ENCODE measurements at places on chromosomes 6 and 20. TPM values are rescaled to one million over a fixed set of nuclear protein-coding genes. Genes with fewer than 3 reads are reported as not detected.
A peak's percentile ranks its signal among the peaks of the same experiment; 100 is the strongest.

- DNase-seq = no peak
These were observed 142.9 kb downstream of the CDC5L start for GRCh38 chr6:44530209-44530909.

DNA sequence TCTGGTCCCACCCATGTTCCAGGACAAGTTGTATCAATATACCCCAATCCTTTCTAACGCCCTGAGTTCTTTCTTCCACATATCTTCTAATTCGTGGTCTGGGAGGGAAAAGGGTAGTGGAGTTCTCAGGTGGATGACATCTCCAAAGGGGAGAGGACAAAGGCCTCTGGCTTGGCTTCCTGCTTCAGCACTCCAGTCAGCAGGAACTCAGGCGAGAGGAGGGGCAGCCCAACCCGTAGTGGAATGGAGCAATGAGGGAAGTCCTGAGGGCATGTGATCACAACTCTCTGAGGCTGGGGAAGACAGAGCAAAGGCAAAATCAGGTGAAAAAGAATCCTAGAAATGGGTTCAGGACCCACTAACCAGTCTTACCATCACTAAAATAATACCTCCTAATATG is 9.6 kb upstream of the NRM start:
- no peak for DNase-seq

Gene RAD21L1
- 0.57 TPM for total RNA-seq

DNA sequence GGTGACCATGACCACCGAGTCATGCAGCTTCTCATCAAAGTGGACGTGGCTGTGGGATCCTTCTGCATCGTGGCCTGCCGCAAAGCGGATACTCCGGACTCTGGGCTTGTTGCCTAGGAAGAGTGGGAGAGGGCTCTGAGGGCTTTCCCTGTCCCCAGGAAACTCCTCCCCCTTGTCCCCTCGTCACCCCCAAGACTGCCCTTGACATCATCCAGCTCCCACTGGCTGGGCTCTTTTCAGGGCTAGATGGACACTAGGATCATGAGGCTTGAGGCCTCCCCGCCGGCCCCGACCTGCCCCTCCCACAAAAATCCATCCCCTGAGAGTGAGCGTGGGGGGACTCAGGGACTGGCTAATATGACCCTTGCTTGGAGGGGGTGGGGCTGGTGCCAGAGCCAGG is 9.0 kb downstream of the ADISSP start:
- DNase-seq = no peak

DNA sequence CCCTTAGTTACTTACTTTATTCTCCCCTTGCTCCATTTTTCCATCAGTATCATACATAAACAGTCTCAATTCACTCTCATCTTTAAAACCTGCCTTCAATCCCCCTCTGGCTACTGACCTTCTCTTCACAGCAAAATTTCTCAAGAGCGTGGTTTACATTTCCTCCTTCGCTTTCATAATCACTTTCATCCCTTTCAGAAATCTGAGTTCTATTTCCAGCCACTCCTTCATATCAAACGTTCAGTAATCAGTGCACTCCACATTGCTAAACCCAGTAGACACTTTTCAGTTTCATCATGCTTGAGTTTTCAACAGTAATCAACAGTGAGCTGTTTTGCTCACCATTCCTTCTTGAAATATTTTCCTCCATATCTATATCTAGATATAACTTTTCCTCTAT is 176.7 kb upstream of the HSF2 start:
- no peak for DNase-seq

Gene MSH5
- total RNA-seq = 8.4 TPM

- DNase-seq = no peak
These were observed 432.3 kb downstream of the CD83 start for GRCh38 chr6:14549871-14550270.

- no peak for DNase-seq
These were observed 317.5 kb downstream of the UTRN start for GRCh38 chr6:144602523-144603180.

GRCh38 chr6:52514514-52514913 is 62.3 kb downstream of the TRAM2 start:
- DNase-seq = peak; percentile 66

Gene CPXM1
- not detected for total RNA-seq

Gene WFDC13
- total RNA-seq = not detected

GRCh38 chr6:36676141-36677058 is 2.1 kb upstream of the CDKN1A start:
- peak; percentile 76 for DNase-seq

Gene SLC2A10
- 25.9 TPM for total RNA-seq

GRCh38 chr6:139154881-139155547 is 20.1 kb downstream of the HECA start:
- no peak for DNase-seq

DNA sequence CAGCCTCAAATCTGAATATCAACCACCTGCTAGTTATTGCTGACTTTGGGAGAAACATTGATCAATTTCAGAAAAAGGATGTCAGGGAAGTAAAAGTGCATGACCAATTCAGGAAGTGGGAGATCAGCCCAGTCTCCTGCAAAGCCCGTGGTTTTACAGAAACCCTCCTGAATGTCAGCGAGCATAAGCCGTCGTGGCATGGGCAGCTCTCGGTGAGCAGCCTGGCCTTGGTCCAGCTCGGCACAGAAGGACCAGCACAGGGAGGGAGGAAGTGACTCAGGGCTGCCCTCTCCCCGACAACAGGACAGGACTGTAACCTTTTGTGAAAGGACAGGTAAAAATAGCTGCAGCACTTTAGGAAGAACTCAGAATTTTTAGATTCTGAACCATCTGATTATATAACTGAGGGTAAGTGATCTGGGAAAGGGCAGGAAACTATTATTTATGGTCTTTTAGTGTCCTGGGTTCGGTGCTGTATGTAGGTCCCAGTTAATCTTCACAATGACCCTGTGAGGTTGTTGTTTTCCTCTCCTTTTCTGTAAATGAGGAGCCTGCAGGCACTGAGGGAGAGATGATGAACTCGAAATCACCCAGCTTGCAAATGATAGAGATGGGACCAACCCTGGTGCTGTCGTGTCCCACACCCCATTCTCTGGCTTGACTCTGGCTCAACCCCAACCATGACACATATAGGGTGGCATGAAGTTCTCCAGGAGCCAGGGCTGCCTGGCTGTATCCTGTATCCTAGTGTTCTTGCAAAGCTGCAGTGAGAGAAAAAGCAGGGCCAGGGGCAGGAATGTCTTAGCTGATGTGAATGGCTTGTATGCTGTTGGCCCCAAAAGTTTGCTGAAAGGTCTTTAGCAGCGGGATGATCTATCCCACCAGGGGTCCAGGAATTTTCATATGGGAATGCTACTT is 37.6 kb downstream of the NRN1 start:
- peak; percentile 53 for DNase-seq

GRCh38 chr20:6169251-6169650 is 46.4 kb upstream of the FERMT1 start:
- peak; percentile 17 for DNase-seq

DNA sequence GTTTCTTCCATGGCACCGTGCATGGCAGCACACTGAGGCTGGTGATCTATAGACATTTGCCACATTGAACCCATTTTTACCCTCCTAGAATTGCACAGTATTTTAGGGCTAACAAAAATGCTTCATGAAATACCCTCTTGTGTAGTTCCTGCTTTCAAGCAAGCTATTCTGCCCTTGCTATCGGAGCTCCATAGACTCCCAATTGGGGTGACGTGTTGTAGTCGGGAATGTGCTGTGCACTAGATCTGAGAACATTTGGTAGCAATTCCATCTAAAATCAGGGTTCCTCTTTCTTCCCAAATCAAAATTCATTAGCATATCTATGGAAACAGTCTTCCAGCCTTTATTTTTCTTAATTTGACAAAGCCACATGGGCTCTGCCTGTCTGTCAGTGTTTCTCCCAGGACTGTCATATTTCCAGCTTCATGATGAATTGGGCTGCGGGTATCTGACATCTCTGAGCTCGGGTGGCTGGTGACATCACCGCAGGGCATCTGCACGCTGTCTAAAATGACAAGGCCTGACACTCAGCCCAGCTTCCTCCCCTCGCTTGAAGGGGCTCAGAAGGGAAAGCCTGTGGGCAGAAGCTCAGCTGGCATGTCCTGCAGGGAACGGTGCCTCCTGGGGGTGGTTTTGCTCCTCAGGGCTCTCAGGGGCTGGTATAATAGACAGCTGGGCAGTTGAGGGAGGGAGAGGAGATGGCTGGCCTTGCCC is 406.4 kb downstream of the QKI start:
- peak; percentile 81 for DNase-seq

- peak; percentile 45 for DNase-seq
These were observed 5.4 kb downstream of the CCN5 start for GRCh38 chr20:44720621-44720996.

DNA sequence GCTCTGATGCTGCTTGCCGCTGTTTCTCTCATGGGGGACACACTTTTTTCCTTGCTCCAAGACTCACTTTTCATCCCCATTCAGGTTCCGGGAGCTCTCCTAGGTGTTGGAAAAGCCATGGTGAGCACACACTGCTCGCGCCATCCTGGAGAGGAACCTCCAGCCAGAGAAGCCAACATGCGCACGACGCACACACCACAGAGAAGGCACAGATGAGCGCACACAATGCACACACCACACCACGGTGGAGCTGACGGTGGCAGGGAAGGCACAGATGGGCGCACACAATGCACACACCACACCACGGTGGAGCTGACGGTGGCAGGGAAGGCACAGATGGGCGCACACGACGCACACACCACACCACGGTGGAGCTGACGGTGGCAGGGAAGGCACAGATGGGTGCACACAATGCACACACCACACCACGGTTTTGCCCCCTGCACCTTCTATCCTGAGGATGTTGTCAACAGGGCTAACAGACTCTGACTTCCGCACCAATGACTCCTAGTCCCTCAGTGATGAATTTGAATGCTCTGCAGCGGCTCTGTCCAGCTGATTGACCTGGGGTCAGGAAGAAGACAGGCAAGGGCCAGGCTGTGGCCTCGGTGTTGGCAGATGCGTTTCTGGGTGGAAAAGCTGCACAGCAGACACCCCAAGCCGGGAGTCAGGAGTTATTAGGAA is 154.7 kb downstream of the ERMARD start:
- no peak for DNase-seq

Gene SFT2D1
- 38.1 TPM for total RNA-seq

Gene AGPAT4
- 4.1 TPM for total RNA-seq

DNA sequence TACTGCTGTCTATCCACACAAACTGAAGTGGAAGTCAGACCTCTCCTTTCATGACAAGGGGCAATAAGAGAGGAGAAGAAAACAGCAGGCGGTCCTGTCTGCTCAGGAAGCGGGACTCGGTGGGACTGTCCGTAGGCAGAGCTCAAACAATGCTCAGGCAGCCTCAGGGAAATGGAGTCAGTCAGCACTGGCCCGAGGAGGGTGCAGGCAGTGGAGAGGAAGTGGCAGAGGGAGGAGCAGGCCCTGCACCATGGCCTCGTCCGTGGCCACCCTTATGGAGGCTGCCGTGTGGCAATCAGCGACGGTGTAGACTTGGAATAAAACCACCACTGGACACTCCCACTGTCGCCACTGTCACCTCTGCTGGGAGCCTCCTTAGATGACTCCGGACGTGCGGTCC is 19.6 kb downstream of the FOXC1 start:
- DNase-seq = no peak

Gene TSHZ2
- total RNA-seq = not detected

Gene SHLD1
- 6.6 TPM for total RNA-seq
